ENCODE measurements at places on chromosomes 3 and 15. TPM values are rescaled to one million over a fixed set of nuclear protein-coding genes. Genes with fewer than 3 reads are reported as not detected.
A peak's percentile ranks its signal among the peaks of the same experiment; 100 is the strongest.

- no peak for DNase-seq
Measured at GRCh38 chr3:136925425-136926190, 32.2 kb upstream of the IL20RB start.

- no peak for DNase-seq
Measured at GRCh38 chr3:54905920-54906319, 21.9 kb downstream of the LRTM1 start.

DNA sequence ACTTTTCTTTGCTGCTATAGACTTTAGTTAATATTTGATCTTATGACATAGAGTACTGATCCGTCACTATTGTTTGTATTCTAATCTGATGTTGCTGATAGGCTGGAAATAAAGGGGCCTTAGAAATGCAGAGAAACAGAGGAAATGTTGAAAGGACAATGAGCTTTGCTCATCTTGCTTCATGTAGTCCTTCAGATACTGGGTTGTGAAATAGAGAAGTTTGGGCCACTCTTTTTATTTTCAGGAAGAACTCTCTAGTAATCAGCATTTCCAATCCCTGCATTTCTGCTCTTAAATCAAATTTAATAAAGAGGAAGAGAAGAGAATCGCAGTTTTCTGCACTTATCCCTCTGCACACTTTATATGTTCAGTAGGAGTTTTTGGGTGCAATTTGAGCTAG, 192.8 kb upstream of the THBS1 start:
- no peak for DNase-seq

DNA sequence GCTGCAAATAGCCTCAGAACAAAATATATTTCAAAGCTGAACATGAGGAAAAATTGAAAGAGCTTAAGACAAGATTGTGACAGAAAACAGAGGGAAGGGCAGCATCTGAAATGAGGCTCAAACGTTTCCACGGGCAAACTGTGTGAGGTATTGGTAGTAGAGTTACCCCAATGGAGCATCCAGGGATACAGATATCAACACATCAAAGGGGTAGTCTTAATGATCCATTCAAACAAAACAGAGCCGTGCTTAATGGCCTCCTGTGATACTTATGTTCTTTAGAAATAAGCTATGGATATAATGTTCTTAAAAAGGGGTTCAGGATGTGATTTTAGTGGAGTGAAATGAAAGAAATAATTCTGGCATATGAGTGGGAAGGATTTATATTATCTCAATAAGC, 430.3 kb upstream of the PDZRN3 start:
- DNase-seq: no peak

GRCh38 chr15:98120561-98120960, 160.1 kb downstream of the ARRDC4 start:
- no peak for DNase-seq

DNA sequence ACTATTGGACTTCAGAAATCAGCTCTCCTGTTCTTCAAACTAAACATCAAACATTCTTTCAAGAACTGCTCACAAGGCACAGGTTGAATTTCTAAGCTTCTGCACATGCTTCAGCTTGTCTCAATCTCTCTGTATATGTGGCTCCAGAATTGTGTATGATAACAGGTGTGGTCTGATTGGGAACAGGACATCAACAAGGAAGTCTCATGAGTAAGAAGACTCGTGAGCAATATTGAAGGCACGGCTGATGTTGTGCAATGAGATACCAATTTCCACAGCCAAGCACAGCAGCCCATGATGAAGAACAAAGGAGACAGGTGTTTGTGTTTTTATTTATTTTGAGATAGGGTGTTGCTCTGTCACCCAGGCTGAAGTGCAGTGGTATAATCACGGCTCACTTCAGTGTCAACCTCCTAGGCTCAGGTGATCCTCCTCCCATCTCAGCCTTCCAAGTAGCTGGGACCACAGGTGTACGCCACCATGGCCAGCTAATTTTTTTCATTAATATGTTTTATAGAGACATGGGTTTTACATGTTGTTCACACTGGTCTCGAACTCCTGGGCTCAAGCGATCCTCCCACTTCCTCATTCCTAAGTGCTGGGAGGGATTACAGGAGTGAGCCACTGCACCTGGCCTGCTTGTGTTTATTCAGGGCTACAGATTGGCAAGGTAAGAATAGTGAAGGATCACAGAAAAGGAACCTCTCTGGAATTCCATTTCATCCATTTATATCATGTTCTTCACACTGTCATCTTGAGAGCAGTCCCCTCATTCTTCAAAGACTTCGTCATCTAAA, 32.2 kb upstream of the ABHD17C start:
- no peak for DNase-seq

- DNase-seq: peak; percentile 14
Measured at GRCh38 chr3:104564045-104564643, 802.6 kb upstream of the ALCAM start.

Gene TTBK2
- polyA plus RNA-seq: 9.9 TPM

All from muscle of back (tissue), 13 donors.